Activated B cell treated with CpG ODN at 0.5 μM for 24 hours (primary cell): ENCODE measurements at places on chromosomes 13 and 19. TPM values are rescaled to one million over a fixed set of nuclear protein-coding genes. Genes with fewer than 3 reads are reported as not detected.
A peak's percentile ranks its signal among the peaks of the same experiment; 100 is the strongest.

IZUMO2 gene
- not detected in 2 replicates for total RNA-seq

ZSCAN4 gene
- not detected in 2 replicates for total RNA-seq

CKM gene
- total RNA-seq: not detected in 2 replicates

NCCRP1 gene
- total RNA-seq: not detected in 2 replicates

ZNF30 gene
- 2.7 and 4.0 TPM in 2 replicates for total RNA-seq

U2AF1L4 gene
- total RNA-seq: 41.0 and 46.1 TPM in 2 replicates

ADAT3 gene
- total RNA-seq: 8.5 and 14.1 TPM in 2 replicates

MBD3L3 gene
- total RNA-seq: not detected in 2 replicates

TEX26 gene
- total RNA-seq: not detected in 2 replicates

ZNF471 gene
- 1.8 and 2.1 TPM in 2 replicates for total RNA-seq

POLR1D gene
- total RNA-seq: 114 and 121 TPM in 2 replicates

FOXO1 gene
- 47.5 and 50.4 TPM in 2 replicates for total RNA-seq

- no peak for DNase-seq
- no peak overlapping the region for H3K4me3 ChIP-seq
- H3K27me3 ChIP-seq: peaks cover 14% of the 10 kb centered on the region
- H3K27ac ChIP-seq: no peak overlapping the region
Observed at GRCh38 chr13:30002577-30002976, 152.2 kb upstream of the UBL3 start.

GRCh38 chr19:30070198-30070967 is 128.3 kb downstream of the URI1 start:
- no peaks in the 10 kb centered on the region for H3K4me1 ChIP-seq
- no peaks in the 10 kb centered on the region for H3K36me3 ChIP-seq
- H3K27me3 ChIP-seq: no peaks in the 10 kb centered on the region
- H3K27ac ChIP-seq: no peak overlapping the region
- DNase-seq: no peak

DNA sequence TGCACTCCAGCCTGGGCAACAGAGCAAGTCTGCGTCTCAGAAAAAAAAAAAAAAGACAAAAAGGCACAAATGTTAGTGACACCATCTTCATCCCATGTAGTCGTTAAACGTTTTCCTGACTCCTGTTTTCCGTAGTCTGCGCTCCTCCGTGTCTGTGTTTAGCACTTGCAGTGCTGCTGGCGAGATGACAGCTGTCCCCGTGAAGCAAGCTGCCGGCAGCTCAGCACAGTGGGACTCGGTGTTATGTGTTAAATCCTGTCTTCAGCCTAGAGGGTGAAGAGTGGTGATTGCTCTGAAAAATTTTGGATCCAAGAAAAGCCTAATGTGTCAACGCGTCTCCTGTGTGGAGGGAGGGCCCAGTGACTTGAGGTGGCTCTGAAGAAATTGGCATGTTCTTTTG is 18.4 kb downstream of the UBXN6 start:
- no peak for DNase-seq
- H3K36me3 ChIP-seq: peaks cover 11% of the 10 kb centered on the region
- H3K4me1 ChIP-seq: peaks cover 20% of the 10 kb centered on the region
- H3K27me3 ChIP-seq: no peaks in the 10 kb centered on the region
- H3K27ac ChIP-seq: no peak overlapping the region

DNA sequence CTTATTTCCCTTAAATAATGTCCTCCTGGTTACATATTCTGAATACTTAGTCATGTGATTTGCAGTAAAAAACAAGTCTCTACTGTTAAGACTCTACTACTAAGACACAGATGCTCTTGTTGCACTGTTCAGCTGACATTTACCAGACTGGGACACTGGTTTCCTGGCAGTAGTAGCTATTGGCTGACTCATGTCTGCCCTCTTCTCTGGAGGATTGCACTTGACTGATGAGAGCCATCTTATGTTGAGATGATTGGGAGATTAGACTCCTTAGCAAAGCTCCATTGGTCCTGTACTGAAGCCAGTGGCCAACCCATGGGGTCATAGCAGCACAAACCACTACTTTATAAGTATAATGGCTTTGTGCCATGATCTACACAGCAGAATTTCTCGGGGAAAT is 1672.6 kb upstream of the PCDH20 start:
- DNase-seq: no peak
- H3K36me3 ChIP-seq: no peaks in the 10 kb centered on the region
- no peak overlapping the region for H3K4me3 ChIP-seq
- no peaks in the 10 kb centered on the region for H3K4me1 ChIP-seq
- H3K27me3 ChIP-seq: no peaks in the 10 kb centered on the region

DNA sequence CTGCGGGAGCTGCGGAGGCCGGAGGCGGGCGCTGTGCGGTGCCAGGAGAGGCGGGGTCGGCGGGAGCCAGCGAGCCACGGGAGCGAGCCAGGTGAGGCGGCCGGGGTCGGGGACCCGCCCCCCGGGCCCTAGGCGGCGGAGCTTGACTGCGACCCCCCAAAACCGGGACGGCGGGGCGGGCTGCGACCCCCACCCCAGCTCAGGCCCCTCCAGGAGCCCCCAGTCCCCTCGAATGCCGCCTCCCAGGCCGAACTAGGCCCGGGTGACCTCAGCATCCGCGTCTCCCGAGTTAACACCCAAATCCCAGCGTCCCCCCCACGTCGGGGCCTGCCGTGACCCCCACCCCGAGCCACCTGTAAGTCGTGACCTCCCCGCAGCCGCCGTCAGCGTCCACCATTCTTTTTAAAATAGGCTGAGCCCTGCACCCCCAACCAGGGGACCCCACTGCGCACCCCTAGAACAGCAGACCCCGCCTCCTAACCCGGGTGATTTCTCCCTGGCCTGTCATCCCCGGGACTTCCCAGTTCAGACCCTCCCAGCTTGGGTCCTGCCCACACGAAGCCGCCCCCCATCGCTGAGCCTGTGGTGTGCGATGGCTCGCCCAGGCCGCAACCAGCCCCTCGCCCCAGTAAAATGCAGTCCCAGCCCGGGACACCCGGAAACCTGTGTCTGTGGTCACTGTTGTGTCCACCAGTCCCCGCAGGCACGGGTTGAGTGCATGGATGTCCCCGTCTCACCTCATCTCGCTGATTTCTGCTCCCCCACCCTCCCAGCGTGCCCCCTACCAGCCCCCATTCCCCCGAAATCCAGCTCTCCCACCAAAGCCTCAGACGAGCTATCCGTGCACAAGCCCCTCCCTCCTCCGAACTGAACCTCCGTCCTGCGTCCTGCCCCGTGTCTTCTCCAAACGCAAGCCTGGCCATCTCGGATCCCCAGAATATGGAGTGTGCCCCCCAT is 551 bp downstream of the FZR1 start:
- H3K27me3 ChIP-seq: no peaks in the 10 kb centered on the region
- H3K27ac ChIP-seq: peak overlapping the region; percentile 76
- peaks cover 43% of the 10 kb centered on the region for H3K4me1 ChIP-seq
- H3K4me3 ChIP-seq: peak overlapping the region; percentile 91
- DNase-seq: peak; percentile 28

- H3K36me3 ChIP-seq: no peaks in the 10 kb centered on the region
- H3K4me1 ChIP-seq: peaks cover 8% of the 10 kb centered on the region
- no peak overlapping the region for H3K27ac ChIP-seq
- H3K4me3 ChIP-seq: peak overlapping the region; percentile 50
Observed at GRCh38 chr19:11673608-11674041, 65.1 kb downstream of the ZNF823 start.

DNA sequence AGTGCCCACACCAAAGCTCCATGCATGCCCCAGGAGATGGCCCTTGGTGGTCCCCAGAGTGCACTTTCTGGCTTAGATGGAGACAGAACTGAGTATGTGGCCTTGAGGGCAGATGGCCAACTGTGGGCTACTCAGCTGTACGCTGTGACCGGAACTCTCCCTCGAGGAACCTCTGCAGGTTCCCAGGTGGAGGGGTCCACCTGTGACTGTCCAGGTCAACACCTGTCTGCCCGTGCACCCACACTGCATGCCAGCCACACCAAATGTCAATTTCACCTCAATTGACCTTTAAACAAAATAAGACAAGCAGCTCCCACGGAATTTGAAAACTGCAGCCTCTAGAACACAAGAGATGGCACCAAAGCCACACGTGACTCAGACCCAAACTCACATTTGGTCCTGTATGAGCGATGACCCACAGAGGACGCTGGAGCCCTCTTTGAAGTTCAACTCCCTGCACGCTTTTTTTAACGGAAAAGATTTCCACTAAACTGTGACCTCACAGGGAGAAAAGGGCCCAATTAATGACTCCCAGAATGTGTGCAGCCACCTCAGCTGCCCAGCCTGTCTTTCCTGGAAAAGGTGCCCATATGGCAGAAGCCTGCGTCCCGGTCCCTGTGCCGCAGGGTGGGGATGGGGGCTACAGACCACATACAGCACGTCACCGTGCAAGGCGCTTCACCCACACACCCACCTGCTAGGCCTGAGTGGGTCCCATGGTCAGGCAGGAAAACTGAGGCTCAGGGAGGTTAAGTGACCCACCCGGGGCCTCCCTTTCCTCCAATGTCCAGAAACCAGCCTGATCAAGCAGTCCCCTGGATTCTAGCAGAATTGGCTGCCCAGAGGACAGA is 47.7 kb downstream of the KLF2 start:
- no peak overlapping the region for H3K27ac ChIP-seq
- peaks cover 38% of the 10 kb centered on the region for H3K4me1 ChIP-seq
- peaks cover 41% of the 10 kb centered on the region for H3K36me3 ChIP-seq
- peak overlapping the region; percentile 78 for H3K4me3 ChIP-seq

DNA sequence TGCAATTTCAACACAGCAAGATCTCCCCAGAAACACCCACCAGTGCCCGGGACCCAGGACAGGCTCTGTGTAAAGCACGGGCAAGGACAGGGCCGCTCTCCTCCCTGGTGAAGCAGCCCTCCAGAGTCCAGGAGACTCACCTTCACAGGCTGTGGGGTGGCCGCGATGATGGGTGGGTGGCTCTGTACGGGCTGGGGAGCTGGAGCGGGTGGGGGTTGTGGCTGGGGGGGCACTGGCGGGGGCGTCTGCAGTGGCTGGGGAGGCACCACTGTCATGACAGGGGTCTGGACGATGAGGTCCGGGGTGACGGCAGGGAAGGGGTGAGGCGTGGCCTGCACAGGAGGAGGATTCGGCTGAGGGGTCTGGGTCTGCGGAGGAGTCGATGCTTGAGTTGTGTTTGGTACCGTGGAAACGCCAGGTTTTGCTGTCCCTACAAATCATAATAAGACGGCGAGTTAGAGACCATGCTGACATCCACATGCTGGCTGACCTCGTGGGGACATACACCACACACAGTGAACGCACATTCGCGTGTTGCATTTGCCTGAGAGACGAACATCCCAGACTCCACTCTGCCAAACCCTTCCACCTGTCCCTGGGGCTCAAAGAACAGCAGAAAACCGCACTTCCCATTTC is 33.1 kb upstream of the EPHX3 start:
- H3K4me1 ChIP-seq: peaks cover 10% of the 10 kb centered on the region
- no peak overlapping the region for H3K4me3 ChIP-seq
- no peaks in the 10 kb centered on the region for H3K27me3 ChIP-seq
- H3K36me3 ChIP-seq: peaks cover 92% of the 10 kb centered on the region

- H3K27ac ChIP-seq: no peak overlapping the region
- H3K4me3 ChIP-seq: peak overlapping the region; percentile 85
- DNase-seq: peak; percentile 52
- no peaks in the 10 kb centered on the region for H3K27me3 ChIP-seq
Observed at GRCh38 chr19:4064496-4065260, 2.0 kb downstream of the ZBTB7A start.

GRCh38 chr13:110636053-110636475 is 20.7 kb downstream of the NAXD start:
- DNase-seq: no peak
- H3K27ac ChIP-seq: no peak overlapping the region
- peaks cover 1% of the 10 kb centered on the region for H3K4me1 ChIP-seq
- no peak overlapping the region for H3K4me3 ChIP-seq
- H3K36me3 ChIP-seq: peaks cover 81% of the 10 kb centered on the region
- no peaks in the 10 kb centered on the region for H3K27me3 ChIP-seq

DNA sequence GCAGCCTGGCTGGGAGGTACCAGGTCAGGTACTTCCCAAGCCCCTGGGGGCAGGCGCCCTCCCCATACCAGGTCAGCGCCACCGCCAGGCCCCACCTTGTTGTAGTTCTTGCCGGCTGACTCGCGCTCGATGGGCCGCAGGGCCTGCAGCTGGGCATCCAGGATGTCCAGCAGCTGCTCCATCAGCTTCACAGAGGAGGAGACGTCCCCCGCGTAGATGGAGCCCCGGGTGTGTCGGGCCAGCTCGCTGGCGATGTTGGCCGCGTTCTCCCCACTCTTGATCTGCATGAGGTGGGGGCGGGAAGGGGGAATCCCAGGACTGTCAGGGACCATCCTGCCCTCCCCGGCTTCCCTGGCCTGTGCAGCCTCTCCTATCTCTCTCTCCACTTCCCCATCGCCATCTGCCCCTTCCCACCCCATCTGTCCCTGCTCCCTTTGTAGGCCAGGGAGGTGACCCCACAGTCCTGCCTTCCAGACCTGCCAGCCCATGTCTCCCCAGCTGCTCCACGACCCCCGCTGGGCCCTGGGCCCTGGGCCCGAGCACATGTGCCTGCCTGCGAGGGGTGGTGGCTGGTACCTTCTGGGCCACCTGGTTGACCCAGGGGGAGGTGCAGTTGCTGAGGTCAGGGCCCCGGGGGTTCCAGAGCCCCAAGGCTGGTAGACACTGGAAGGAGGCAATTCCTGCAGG is 23.8 kb upstream of the ASF1B start:
- H3K4me3 ChIP-seq: no peak overlapping the region
- H3K27me3 ChIP-seq: no peaks in the 10 kb centered on the region
- H3K4me1 ChIP-seq: no peaks in the 10 kb centered on the region
- H3K36me3 ChIP-seq: peaks cover 4% of the 10 kb centered on the region
- no peak for DNase-seq

DNA sequence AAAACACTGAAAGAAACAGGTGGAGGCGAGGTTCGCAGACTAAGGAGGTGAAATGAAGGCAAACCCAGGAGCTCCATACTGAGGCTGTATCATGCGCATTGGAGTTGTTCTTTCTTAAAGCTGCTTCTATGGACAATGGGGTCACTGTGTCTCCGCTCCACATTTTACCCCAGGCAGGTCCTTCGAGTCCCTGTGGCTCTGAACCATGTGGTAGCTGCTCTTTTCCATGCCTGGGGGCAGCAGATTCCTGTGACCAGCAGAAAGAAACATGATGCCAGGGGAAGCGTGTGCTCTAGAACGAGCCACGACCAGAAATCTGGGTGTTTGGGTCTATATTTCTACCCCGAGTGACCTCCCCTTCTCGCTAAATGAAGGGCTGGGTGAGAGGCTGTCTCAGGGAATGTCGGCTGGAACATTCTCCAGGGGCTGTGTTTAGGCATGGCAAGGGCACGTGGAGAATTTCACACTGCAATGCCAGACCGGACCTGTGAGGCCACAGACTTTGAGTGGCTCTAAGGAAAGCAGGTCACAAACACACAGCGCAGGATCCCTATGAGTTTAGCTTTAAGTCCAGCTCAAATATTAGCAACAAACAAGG is 95.7 kb upstream of the IRS2 start:
- H3K4me1 ChIP-seq: no peaks in the 10 kb centered on the region
- DNase-seq: no peak
- no peak overlapping the region for H3K27ac ChIP-seq
- H3K4me3 ChIP-seq: no peak overlapping the region

GRCh38 chr19:39752390-39752789 is 14.6 kb upstream of the CLC start:
- no peak for DNase-seq
- H3K27me3 ChIP-seq: peaks cover 19% of the 10 kb centered on the region
- H3K27ac ChIP-seq: no peak overlapping the region
- H3K4me1 ChIP-seq: no peaks in the 10 kb centered on the region
- no peak overlapping the region for H3K4me3 ChIP-seq
- H3K36me3 ChIP-seq: no peaks in the 10 kb centered on the region
